Activated CD4-positive, CD25-positive, alpha-beta regulatory T cell treated with anti-CD3 and anti-CD28 coated beads, Interleukin-2, amount 50 U/mL, for 24 hours (primary cell): ENCODE measurements at places on chromosomes 7 and 10.
A peak's percentile ranks its signal among the peaks of the same experiment; 100 is the strongest.

GRCh38 chr7:45938626-45939302 is 17.7 kb upstream of the IGFBP3 start:
- no peak for ATAC-seq

DNA sequence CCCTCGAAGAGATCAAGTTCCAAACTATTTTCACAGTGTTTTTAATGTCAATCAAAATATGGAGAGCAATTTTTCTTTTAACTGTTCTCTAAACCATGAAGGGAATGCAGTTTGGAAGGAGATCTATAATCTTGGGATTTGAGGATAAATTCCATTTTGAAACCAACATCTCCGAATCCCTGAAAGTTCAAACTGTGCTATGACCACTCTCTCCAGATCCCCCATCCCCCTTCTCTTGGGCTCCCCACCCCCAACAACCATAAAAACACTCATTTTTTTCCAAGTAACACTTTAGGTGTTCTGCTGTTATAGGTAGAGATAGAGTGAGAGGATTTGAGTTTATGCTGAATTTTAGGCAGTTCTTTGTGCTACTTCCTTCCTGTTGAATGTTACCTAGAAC is 1.7 kb downstream of the CALD1 start:
- no peak for ATAC-seq

GRCh38 chr7:41817386-41817785 is 114.5 kb upstream of the INHBA start:
- peak; percentile 63 for ATAC-seq

DNA sequence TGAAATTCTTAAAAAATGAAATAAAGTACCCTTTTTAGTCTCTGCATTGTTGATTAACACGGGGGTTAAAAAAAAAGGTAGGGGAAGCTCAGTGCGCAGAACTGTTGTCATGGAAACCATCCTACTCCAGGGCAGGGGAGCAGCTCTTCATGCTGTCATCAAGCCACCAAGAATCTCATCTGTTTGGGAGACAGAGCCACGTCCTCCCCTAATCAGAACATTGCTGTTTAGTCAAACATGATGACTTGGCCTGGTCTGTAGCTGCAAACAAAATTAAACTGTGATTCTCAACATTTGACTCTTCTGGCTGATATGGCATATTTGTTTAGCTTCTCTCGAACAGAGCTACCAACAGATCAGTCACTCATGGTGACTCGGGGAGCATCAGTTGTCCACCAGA is 254.4 kb upstream of the KLF14 start:
- ATAC-seq, result peak; percentile 79

- no peak for ATAC-seq
Observed at GRCh38 chr10:26550774-26551526, 112.8 kb downstream of the APBB1IP start.

DNA sequence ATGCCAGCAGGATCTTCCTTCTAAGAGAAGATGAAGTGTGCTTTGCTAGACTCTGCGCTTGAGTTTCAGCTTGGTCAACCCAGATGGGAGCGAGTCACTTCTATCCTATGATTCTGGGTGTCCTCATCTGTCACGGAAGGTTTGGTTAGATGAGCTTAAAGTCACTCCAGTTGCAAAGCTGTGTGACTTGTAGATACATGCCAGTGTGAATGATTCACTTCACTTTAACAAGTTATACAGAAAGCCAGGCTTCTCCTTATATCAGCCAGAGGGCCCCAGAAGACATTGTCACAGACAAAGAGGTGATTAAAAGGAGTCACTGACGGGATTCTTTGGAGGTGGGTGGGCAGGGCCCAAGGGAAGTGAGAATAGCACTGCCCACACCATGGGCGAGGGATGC is 122.6 kb upstream of the PFKP start:
- no peak for ATAC-seq
